ENCODE measurements at places on chromosomes 7 and 10.

- no peak for DNase-seq
Measured at GRCh38 chr7:12244694-12245093, 33.6 kb downstream of the TMEM106B start.

DNA sequence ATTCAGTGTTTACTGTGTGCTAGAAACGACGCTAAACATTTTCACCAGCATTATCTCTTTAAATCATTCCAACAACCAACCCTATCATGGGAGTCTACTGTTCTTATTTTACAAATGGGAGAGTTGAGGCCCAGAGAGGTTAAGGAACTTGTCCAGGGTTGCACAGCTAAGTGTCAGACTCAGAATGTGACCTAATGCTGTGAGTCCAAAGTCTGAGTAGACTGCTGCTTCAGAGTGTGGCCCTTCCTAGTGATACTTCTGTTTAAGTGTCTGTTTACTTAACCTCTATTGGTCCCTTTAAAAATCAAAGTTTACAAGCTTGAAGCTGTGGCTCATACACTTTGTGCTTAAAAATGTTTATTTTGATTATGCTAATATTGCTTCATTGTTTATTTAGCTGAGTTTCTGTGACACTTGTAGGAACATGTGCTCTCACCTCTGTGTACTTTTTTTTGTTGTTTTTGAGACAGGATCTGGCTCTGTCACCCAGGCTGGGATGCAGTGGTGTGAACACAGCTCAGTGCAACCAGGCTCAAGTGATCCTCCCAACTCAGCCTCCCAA is 84.4 kb upstream of the SYPL1 start:
- no peak for DNase-seq

- no peak for DNase-seq
Measured at GRCh38 chr10:20200758-20201157, 384.5 kb downstream of the PLXDC2 start.

DNA sequence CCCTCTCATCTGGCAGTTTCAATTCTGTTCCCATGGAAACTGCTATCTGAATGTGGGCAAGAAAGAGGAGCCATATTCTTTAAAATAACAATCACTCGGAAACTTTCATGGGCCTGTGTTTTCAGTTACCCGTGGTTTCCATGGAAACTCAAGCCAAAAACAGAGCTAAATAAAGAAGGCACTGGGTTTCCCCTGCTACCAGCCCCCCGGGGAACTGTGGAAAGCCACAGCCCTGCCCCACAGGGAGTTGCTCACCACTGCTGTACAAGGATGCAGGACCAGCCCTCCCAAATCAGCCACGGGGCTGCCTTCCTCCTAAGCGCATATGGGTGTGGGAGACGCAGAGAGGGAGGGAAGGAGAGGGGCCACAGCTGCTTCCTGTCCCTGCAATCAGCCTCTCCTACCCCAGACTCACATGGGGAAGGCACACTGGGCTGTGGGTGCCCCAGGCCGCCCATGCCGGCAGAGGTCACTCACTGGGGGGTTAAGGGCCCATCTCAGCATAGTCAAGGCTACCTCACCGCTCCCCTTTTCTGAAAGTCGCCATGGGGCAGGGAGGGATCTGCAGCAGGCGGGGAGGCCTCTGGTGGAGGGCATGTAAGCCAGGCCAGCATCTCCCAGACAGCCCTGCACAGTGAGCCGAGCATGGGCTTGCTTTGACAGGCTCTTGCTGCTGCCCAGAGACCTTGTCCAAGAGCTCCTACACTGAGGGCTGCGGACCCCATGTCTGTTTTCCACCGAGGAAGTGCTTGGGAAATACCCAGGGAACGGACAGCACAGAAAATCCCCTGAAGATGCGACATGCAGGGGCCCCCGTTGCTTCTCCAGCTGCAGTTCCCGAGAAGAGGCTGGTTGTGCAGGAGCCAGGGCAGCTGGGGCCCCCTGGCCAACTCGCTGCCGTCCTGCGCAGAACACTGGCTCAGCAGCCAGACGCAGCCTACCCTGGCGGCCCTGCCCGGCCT is 157.3 kb upstream of the PPP2R2D start:
- DNase-seq = no peak

- DNase-seq = no peak
Measured at GRCh38 chr7:95871896-95872295, 99.5 kb downstream of the DYNC1I1 start.

- DNase-seq = no peak
Measured at GRCh38 chr10:29435809-29436501, 147.1 kb downstream of the LYZL1 start.

GRCh38 chr10:69573056-69573806 is at the start of gene NEUROG3:
Gene NEUROG3 (minus strand): TSS chr10:69573422. CDS start chr10:69573043, 379 bp downstream.
- DNase-seq = no peak

- no peak for DNase-seq
Measured at GRCh38 chr10:112361951-112362751, 11.8 kb upstream of the ACSL5 start.

- DNase-seq = no peak
Measured at GRCh38 chr10:118971876-118972275, 57.6 kb upstream of the NANOS1 start.

- no peak for DNase-seq
Measured at GRCh38 chr10:79025199-79025832, 43.5 kb upstream of the ZMIZ1 start.

DNA sequence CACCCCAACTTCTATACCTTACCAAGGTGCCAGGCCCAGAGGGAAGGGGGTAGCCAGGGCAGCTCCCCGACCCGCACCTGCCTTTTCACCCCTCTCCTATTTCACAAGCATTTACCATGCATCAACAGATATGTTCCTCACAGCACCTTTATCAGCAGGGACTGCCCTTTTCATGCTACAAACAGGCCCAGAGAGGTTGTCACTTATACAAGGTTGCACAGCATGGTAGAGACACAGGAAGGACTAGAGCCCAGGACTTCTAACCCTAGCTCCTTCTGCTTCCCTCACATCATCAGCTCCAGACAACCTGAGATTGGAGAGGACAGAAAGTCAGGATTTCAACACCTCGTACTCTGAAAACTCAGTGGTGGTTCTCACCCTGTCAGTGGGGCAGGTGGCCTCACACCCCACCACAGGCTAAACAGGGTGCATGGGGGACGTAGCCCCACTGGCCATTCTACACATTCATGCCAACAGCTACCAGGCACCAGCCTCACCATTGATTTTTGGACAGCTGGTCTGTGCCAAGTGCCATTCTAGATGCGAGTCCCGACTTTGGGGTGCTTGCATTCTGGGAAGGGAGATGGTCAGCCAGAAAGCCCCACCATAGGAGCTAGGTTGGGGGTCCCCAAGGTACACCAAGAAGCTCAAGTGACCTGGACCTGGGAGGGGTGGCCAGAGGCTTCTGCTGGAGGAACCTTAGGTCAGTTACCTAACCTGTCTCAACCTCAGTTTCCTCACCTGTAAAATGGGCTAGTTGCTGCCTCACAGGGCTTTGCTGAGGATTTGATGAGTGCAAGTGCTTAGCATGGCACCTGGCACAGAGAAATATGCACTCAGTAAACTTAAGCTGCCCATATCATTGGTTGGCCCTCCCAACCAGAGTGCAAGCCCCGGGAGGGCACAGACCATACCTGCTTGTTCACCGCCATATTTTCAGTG is 38.4 kb downstream of the CHST3 start:
- no peak for DNase-seq

- DNase-seq = peak; percentile 12
Measured at GRCh38 chr7:1403638-1404459, 55.4 kb downstream of the MICALL2 start.

DNA sequence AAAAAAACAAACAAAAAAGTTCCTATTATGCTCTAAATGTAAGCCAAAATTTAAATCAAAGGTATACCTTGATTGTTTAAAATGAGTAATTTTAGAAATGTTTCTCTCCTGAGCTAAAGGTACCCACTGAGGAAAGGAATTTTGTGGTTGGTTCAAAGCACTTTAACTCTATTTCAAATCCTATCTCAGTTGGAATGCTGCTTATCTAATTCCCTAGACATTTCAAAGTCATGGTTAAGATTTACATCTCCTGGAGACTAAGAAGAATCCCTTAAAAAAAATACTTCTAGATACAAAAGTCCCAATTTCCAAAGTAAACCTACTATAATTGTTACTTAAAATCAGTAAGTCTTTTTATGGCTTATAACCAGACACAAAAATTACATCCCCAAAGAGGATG is 830.7 kb downstream of the GRID1 start:
- DNase-seq = no peak

GRCh38 chr7:2515424-2516193 is 4.0 kb upstream of the LFNG start:
- no peak for DNase-seq

GRCh38 chr10:71838264-71839211 is 12.5 kb downstream of the PSAP start:
- DNase-seq = no peak

- no peak for DNase-seq
Measured at GRCh38 chr7:67470256-67470751, 473.7 kb downstream of the TYW1 start.

- no peak for DNase-seq
Measured at GRCh38 chr7:147199868-147200267, 1083.3 kb downstream of the CNTNAP2 start.

GRCh38 chr7:135763261-135763660 is 14.6 kb upstream of the FAM180A start:
- DNase-seq = no peak

DNA sequence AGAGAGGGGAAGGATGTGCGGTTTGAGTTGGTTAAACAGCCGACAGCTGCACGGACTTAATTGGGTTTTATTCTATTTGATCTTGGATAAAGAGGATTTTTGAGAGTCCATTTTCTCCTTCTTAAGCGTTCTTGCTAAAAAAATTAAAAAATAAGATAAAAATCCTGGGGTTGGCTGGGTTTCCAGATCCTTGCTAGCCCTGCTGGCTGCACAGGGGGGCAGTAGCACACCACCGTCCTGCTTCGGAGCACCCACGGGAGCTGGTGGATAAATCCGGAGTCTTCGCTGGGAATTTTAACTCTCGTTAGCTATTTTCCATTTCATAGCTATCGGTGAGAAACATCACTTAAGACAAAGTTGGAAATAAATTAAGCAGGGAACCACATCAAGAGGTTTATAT is 792.0 kb downstream of the TYW1 start:
- DNase-seq = peak; percentile 5

GRCh38 chr7:131107337-131108211 is 220.1 kb upstream of the MKLN1 start:
- DNase-seq = no peak

DNA sequence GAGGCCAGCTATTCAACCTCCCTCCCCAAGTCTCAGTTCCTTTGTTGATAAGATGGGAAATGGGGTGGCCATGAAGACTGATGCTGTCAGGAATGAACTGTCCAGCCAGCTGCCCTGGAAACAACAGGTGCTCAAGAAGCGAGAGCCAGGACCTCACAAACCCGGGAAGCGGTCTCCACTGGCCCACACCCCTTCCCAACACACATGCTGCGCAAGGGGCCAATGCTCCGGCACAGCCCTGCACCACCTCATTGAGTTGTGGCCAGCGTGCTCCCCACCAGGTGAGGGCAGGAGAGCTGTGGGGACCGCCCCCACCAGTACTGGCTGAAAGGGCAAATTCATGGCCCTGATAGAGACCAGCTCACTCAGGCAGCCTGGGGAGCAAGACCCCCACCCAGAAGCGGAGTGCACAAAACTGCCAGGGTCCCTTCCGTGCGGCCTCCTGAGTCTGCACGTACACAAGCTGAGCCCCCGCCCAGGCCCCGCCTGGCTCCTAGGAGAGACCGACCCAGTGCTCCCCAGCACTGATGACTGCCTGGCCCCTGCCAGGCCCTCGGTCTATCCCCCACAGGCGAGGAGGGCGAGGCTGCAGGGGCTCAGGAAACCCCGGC is 216.6 kb downstream of the MAD1L1 start:
- DNase-seq = no peak

- no peak for DNase-seq
Measured at GRCh38 chr10:22105270-22105669, 101.7 kb upstream of the DNAJC1 start.

DNA sequence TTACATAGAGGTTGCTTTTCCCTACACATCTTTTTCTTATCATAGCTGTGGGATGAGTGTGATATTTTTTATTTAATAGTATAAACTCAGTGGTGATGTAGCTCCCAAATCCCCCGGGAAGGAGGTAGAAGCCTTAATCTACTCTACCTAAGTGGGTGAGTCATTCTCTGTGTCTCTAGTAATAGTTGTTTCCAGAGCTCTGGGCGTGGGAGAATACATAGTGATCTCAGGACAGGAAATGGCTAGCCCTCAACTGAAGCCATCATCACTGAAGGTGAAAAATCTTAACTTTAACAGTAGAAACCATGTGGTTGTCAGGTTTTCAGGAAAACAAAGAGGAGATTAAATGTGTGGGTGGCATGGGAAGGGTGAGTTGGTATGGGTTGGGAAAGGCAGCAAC is 278.4 kb downstream of the ANKRD30A start:
- DNase-seq = no peak

DNA sequence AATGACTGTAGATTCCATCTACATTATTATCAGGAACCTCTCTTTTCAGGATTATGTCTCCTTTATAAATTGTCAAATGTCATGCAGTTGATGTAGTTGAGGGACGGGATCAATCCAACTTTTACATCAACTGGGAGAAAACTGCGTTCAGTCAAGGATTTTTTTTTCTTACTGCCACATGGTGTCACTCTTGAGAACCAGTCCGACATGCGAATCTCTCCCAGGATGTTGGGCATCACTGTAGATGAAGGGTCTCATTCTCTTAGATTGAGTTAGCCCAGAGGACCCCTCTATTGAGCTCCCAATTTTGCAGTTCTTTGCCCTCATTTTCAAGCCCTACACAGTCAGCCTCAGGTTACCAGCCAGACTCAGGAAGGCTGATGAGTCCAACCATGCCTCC is 120.3 kb upstream of the PTPRZ1 start:
- DNase-seq = no peak

DNA sequence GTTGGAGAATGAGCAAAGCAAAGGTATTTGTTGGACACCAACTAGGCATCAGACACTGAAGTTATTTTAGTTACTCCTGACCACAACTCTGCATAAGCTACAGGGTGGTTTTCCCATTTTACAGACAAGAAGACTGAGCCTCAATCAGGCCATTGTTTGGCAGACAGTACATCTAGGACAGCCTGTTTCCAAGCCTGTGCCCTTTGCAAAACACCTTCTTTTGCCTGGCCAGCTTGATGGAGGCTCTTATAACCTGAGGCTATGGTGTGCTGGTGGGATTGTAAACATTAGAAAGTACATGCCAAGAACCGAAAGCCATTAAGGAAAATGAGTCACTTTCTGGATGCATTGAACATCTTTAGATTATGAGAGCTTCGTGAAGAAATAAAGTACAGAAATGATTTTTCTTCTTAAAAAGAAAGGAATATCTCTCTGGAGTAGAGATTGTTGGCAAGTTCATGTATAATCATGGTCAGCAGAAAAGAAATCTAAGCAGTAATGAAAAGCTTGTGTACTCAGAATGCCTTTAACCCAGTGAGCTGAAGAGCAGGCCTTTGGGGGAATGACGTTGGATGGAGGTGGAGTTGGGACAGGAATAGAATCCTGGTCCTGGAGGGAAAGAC is 140.6 kb downstream of the KIAA1217 start:
- no peak for DNase-seq

- DNase-seq = no peak
Measured at GRCh38 chr10:5159126-5159525, 25.8 kb downstream of the AKR1C8 start.
